ENCODE measurements at places on chromosomes 2 and 18.

- DNase-seq = peak; percentile 85
Observed at GRCh38 chr2:172710584-172711047, 25.0 kb upstream of the RAPGEF4 start.

DNA sequence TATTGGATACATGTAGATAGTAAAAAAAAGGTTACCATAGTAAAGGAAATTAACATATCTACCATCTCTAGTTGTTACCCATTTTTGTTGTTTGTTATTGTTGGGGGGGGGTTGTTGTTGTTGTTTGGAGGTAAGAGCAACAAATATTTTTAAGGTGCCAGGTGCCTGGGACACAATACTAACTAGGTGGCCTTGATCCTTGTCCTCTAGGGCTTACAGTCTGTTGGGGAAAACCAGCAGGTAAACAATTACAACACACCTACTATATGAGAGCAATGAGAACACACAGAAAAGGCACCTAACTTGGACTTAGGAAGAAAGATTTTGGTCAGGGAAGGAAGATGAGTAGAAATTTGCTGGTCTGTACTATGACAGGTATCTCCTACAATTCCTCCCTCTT lies 46.3 kb downstream of the SCN9A start:
- no peak for DNase-seq

GRCh38 chr2:72864500-72864899 lies 22.7 kb upstream of the SPR start:
- peak; percentile 36 for DNase-seq

- DNase-seq = no peak
Observed at GRCh38 chr2:86304416-86304815, 33.0 kb downstream of the REEP1 start.

DNA sequence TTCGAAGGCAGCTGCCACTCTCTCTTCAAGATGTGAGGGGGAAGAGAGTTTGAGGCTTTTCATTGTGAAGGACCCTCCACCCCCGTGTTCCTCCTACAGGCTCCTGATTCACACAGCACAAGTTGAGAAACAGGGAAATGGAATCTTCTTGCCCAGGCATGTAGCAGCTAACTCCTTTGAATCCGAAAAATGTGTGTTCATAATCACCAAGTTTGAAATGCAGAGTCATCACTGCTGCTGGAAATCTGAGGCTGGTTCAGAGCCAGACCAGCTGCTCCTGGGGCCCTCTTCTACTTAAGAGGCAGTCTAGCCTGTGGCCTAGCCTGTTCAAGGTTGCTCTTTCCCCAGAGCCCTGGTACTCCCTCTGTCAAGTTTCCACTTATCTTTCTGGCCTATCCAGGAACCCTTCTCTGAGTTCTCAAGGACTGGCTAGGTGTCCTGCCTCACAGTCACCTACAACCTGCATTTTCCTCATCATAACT lies 166.4 kb downstream of the TMEM247 start:
- peak; percentile 92 for DNase-seq

DNA sequence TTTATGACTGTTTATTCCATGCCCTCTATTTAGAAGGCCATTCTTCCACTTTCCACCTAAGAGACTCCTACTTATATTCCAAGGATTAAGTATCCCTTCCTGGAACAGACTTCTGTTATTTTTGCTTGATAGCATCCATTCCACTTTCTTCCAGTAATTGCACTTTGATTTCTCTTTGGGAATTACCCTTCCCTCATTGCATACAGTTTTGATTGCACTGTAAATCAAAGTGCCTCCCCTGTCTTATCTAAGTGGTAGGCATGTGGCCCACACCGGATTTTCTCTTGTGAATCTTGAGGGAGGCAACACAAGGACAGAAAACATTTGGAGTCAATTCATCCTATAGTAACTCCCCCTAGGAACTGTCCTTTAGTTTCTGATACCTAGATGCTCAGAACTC lies 120.4 kb downstream of the PDE11A start:
- no peak for DNase-seq

GRCh38 chr2:183024339-183025095 lies 13.7 kb downstream of the NCKAP1 start:
- peak; percentile 42 for DNase-seq

DNA sequence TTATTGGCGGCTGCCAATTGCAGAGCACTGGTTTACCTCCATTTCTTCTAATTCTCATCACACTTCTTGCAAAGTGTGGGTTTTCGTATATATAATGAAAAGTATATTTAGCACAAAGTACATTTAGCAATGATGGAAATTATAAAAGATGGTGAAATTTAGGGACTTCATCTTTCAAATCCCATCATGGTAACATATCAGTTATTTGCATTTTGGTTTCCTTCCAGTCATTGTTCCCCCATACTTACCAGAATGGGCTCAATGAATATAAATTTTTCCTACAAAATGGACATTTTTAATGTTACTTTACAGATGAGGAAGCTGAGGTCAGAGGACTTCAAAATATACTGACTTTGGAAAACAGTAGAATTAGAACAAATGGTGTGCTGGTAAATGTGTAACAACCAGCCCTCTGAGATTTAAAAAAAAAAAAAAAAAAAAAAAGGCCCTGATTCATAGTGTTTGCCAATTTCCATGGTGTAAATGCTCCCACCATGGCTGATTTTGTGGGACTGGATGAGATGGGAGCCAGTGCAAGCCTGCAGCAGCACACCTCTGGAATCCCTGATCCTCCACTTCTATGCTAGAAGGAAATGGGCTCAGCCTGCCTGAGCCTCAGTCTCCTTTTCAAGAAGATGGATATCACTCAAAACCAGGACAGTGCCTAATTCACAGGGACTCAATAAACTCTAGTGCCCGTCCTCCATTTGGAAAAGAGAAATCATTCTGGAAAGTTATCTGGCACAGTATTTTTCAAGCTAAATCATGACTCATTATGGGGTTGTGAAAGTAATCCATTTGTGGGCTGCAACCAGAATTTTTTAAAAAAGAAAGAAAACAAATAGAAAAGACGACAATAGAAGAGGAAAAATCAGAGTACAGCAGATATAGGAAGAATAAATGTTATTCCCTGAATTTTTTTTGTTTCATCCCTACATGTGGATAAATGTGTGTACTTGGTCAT lies 34.0 kb downstream of the LBH start:
- peak; percentile 29 for DNase-seq

Measured in fibroblast of skin of right quadriceps (primary cell).